M059J (cell line): ENCODE measurements at places on chromosomes 1 and 21.

DNA sequence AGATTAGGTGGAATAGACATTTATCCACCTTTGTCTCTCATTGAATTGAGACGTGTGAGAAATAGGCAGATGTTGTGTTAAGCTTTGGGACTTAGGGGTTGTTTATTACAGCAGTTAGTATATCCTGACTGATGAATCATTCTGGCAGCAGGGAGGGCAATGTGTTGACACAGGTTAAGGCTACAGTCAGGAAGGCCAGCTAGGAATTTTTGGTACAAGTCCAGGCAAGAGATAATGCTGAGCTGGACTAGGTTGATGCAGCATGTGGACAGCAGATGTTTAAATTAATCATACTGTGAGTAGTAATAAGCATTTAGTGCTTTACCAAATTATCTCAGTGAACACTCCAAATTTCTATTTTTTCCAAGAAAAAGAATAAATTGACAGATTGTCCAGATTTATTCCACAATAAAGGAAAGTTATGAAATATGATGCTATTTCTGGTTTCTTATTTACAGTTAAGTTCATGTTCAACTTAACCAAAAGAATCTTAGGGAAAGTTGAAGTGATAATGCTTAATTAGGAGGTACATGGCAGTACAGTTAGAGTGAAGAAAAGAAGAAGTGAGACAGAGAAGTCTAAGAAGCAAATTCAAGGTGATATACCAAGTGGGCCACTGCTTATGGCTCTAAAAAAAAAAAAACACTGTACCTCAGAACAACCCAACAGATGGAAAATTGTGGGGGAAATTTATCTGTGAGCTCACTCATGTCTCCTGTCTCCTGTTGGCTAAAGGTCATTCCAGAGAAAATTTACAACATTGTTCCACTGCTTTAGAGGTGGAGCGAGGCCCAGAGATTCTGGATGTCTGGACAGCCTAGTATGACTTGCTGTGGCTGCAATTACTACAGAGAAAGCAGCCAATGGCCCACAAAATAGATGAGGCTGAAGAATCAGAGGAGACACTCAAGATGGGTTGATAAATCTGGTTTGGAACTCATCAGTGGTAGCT, 102.7 kb upstream of the C21orf91 start:
- peak; percentile 73 for DNase-seq

DNA sequence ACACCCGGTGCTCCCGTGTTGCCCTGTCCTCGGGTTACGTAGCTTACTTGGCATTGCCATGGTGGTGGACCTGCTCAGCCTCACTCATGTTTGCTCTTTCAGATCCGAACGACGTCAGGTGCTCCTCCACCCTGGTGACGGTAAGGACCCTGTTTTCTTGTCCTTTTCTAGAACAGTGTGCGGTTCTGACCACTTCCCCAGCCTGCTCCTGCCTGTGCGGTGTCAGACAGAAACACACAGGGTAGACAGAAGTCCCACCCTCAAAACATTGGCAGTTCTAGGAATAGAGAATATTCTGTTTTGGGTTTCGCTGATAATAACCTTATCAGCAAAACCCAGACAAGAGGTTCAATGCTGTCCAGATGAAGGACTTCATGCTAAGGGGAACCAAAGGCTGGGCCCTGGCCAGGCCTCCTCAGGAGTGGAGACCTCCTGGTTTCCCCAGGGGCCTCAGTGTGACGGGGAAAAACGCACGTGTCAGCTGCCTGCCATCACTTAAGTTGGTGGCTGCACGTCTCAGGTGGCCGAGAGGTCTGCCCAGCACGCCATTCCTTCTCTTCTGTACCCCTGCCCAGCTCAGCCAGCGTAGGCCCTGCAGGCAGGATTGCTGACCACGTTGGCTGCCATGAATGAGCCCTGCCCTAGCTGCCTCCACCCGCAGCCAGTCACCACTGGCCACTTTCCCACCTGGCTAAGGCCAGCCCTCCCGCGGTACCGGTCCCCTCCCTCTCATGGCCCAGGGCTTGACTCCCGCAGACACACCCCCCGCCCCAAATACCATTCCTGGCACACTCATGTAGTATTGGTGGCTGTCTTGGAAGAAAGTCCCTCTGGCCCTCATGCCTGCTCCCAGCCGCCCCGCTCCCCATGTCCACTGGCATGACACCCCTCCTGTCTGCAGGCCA, 33.6 kb downstream of the SLC37A1 start:
- no peak for DNase-seq

DNA sequence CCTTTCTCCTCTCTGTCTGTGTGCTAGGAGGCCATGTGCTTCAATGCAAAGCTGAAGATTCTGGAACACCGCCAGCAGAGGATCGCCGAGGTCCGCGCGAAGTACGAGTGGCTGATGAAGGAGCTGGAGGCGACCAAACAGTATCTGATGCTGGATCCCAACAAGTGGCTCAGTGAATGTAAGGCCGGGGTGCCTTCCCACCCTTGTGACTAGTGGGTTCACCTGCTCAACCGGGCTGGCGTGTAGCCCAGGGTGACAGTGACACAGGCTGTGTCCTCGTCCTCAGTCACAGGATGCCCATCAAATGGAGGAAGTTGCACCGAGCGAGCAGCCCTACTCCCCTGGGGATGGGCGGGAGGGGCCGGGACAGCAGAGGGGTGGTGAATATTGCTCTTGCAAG, 544.1 kb downstream of the KIF26B start:
- DNase-seq: no peak

GRCh38 chr1:232533328-232533727, 96.6 kb downstream of the SIPA1L2 start:
- no peak for DNase-seq

DNA sequence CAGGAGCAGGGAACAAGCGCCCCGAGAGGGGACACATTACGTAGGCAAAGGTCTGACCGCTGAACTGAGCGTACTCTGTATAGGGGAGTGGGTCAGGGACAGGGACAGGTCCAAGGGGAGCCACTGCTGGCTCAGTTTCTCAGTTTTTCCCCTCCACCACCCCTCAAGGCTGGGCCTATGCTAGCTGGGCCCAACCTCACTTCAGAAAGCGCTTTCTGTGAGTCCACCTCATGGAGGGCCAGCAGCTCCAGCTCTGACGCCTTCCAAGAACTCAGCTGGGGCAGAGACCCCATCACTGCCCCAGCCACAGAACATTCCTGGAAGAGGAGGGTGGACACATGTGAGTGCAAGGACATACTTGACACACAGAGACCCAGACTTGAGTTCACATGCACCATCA, 242.0 kb downstream of the FOXD2 start:
- no peak for DNase-seq

GRCh38 chr1:155463865-155464650, 98.5 kb downstream of the ASH1L start:
- peak; percentile 81 for DNase-seq
